ENCODE measurements at places on chromosomes 1 and 21.
A peak's percentile ranks its signal among the peaks of the same experiment; 100 is the strongest.

DNA sequence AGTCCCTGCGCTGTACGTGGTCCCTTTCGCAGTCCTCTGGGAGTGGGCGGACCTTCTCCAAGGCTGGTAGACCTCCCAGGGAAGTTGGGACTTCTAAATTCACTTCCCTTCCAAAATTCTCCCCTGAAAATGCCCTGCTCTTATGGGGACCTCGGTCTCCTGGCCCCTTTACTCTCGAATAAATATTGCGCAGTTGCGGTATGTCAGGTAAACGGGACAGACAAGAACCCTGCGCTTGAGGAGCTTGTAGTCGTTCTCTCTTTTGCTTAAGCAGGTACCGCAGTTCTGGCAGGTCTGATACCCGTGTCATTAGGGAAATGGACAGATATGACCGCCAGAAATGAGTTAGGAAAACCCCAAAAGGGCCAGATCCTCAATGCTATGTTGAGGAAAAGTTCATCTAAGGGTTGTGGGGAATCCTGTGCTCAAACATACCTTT lies 561 bp downstream of the KIF2C start:
- no peak for DNase-seq

DNA sequence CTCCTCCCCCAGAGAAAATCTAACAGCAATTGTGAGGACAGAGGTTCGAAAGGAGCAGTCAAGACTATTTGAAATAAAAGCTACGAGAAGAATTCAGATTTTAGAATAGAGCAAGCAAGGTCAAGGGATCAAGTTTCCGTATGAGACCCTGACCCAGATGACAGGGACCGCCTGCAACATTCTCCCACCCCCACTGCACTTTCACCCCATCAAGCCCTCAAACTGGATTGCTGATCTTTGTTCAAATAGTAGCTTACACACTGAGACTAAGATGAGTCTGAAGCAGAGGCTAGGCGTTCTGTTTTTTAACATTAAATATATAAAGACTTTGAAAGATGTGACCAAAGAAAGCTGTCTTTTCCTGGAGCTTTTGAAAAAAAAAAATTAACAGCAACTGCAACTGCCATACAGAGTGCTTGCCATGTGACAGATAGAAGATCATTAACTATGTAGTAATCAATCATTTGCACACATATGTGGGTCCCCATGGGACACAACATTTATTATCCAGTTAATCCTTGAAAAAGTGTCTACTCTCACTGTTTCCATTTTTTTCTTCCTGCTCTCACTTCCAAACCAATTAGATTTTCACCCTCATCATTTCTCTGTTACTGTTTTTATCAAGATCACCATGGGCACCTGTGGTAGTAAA lies 120.0 kb downstream of the GRIK1 start:
- no peak for DNase-seq

GRCh38 chr1:30950053-30950452 lies 41.5 kb upstream of the SDC3 start:
- no peak for DNase-seq

DNA sequence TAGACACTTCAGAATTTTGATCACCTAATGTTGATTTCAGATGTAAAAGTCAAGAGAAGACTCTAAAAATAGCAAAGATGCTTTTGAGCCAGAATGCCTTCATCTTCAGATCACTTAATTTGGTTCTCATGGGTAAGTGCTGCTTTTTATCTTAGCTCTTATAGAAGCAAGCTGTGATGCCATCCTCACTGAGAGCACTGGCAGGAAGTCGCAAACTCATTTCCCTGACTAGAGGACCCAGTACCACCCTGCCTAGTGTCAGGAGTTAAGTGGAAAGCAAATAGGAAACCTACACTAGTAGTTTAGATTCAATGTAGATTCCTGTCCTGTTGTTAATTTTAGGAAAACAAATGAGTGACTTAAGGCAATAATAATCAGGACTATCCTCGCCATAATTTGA lies 12.1 kb downstream of the IFNAR2 start:
- DNase-seq, result no peak

DNA sequence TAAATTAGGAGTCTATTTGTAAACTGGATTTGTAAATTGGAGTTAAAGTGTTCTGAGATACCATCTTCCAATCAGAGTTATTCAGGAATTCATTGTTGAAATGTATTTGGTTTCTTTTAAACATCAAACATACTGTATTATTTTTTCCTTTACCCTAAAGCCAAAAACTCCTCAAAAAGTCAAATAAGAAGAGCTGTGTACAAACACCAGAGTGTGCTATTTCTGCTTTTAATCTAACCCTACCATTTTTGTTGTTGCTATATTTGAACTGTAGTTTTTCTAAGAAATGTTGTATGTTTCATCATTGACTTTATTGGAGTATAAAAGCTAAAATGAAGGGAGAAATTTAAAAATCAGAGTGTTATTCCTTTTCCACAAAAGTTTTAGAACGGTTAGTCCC lies 35.8 kb downstream of the SLC30A7 start:
- no peak for DNase-seq

- DNase-seq, result peak; percentile 42
Measured at GRCh38 chr1:46062651-46063319, 69.6 kb downstream of the PIK3R3 start.

GRCh38 chr1:30324251-30325084 lies 398.9 kb downstream of the MATN1 start:
- no peak for DNase-seq

DNA sequence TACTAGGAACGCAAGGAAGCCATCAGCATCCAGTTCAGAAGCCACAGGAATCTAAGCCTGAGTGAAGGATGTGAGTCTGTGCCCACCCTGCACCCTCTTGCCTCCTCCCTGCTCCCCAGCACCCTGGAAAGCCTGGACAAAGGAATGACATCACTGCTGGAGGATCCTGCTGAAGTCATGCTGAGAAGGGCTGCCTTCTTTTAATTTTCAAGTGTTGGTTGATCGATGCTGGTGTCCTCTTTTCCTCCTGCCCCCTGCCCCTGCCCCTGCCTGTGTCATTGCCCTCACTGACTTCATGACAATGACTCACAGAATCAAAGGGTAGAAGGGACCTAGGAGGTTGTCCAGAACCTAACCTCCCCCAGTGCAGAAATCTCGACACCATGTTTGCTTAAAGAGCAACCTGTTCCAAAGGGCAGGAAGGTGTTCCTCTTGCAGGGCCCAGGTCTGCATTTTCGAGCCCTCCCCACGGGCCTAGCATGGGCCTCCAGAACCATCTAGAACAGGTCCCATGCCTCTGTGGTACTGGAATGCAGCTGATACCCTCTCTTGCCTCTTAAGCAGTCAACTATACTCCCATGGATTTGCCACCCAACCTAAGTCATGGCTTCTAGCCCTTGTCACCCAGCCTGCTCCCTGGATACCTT lies 9.6 kb downstream of the DHRS3 start:
- DNase-seq, result no peak

- DNase-seq, result no peak
Measured at GRCh38 chr1:202280595-202280994, 61.1 kb downstream of the UBE2T start.

DNA sequence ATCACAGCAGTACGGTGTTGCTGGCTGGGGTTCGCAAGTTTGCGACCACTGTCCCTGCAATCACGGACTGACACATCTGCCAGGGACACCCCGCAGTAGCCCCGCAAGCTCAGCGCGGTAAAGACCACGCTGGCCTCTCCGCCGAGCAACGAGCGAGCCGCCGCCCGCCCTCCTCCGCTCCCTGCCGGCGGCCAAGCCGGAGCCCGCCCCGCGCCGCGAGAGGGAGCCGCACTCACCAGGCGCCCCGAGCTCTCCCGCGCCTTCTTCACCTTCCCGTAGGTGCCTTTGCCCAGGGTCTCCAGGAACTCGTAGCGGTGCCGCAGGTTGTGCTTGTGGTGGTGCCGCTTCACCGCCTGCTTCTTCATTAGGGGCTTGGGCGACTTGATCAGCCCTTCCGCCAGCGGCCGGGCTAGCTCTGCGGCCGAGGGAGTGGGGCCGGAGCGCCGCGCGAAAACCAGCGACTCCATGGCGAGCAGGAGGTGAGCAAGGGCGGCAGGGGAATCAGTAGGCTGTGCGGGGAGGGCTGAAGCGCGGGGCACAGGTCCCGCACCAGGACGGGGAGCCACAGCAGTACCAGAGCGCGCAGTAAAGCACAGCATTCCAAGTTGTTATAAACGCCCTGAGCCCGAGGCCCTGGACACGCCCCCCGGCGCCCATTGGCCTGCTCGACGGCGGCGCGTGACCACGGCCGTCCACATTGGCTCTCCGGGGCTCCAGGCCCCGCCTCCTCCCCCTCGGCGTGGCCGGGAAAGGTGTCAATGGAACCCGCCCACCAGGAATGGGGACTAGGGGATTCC lies at the start of gene NUAK2:
NUAK2 (minus strand) TSS at position 584 of the 797 bp plus-strand sequence; CDS start at position 467, 117 bp downstream.
- peak; percentile 89 for DNase-seq

DNA sequence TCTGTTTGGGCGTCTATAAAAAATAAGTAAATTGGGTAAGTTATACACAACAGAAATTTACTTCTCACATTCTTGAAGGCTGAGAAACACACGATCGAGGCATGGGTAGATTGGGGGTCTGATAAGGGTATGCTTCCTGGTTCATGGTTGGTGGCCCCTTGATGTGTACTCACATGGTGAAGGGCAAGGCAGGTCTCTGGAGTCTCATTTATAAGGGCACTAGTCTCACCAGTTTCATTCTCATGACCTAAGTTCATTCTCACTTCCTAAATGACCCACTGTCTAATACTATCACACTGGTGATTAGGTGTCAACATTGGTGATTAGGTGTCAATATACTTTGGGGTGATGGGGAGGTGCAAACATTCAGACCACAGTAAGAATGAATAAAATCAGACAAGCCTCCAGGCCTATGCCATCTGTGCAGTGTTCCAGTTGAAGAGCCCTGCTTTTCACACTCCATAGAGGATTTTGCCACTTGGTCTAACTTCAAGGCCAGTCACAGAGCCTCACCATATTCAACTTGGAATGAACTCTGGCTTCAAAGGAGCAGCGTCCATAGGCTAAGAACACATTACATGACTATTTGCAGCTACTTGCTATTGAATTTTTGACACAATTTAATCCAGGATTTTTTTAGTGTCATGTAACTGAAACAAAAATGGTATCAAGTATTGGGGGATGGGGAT lies 2.5 kb upstream of the GBP4 start:
- DNase-seq, result no peak

GRCh38 chr21:33972539-33972938 lies 56.9 kb upstream of the ATP5PO start:
- no peak for DNase-seq

DNA sequence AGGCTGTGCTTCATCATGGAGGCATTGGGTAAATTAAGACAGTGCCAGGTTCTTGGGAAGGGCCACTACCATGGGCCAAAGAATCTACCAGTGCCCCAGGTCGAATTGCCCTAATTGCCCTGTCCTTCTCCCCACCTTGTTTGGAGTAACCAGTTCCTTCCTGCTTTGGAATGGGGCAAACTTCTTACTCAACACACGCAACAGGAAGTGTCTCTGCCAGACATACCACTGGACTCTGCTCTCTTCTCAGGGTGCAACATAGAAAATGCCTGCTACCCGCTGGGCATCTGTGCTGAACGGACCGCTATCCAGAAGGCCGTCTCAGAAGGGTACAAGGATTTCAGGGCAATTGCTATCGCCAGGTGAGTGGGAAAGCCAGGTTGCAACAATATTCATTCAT lies 15.8 kb downstream of the CDA start:
- no peak for DNase-seq

DNA sequence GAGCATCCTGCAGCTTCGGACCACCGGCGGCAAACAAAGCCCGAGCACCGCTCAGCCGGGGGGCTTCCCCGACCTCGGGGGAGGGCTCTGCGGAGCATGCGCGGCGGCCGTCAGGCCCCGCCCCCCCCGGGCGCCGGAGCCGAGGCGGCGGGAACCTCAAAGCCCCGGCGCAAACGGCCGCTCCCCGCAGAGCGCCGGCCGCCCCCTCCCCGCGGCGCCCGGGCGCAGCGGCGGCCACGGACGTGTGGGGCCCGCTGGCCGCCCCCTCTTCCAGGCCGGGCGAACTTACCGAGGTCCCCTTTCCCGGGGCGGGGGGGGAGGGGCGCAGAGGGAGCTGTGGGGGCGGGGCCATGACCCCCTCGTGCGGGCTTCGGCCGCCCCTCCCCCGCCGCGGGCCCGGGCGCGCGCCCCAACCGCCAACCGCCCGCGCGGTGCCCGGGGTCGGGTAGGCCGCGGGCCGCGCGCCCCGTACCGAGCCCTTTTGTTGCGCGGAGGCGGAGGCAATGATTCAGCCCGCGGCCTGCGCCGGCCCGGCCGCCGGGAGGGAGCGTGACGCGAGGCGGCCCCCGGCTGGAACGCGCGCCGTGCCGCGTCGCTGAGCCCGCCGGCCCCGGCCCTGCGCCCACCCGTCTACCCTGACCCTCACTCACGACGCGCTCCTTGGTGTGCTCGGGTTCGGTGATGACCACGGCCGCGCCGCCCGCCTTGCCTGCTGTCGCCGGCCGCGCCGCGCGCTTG lies 1.7 kb downstream of the RCC2 start:
- peak; percentile 82 for DNase-seq

- DNase-seq, result no peak
Measured at GRCh38 chr1:152621993-152622392, 910 bp downstream of the LCE3A start.

DNA sequence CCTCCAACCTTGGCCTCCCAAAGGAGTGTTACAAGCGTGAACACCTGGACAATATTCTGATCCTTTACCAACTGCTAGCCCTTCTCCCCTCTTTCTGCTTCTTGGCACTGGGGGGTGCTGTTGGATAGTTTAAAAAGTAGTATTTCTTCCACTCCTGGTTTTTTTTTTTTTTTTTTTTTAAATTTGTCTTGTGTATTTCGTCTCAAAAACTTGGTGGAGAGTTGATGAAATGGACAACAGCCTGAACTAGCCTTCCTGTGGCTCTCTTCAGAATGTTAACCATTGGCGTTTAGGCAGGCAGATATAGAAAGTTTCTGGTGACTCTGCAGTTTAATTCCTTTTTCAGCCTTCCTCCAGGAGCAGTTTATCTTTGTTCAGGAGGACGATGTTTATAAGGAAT lies 69.7 kb upstream of the USP24 start:
- no peak for DNase-seq

DNA sequence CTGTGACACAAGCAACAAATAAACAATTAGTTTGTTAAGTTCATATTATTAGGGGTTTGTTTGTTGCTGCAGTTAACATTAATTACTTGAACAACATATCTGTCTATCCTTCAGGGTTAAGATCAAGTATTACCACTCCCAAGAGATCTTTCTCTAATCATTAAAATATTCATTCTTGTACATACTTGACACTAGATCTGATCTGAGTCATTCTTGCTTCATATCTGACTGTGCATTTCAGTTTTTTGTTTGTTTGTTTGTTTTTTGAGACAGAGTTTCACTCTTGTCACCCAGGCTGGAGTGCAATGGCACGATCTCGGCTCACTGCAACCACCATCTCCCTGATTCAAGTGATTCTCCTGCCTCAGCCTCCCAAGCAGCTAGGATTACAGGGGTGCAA lies 613.3 kb upstream of the PLXNA2 start:
- DNase-seq, result no peak

DNA sequence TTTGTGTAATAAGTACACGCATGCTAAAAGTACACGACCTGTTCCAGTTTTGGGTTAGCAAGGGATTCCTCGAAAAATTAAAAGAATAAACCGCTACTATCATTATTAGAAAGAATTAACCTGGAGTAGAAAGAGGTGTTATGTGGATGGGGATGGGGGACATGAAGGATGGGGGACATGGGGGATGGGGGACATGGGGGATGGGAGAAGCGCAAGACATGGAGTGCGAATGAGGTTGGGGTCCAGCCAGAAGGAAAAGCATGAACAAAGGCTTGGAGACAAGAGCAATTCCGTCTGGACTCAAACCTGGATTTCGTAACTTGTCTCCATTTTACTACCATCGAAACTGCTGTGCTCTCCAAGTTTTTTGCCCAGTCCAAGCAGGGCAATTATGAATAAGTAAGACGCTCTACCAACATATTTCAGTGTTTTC lies 591 bp upstream of the KDM1A start:
- DNase-seq, result no peak

- DNase-seq, result no peak
Measured at GRCh38 chr1:101282314-101283038, 45.7 kb downstream of the S1PR1 start.
